ENCODE measurements at places on chromosomes 11 and 22.

GRCh38 chr11:117595440-117595839 lies 201.6 kb downstream of the DSCAML1 start:
- no peak for DNase-seq

- peak; percentile 94 for DNase-seq
These were observed at the start of gene PPM1F for GRCh38 chr22:21952586-21953571. PPM1F (minus strand) TSS chr22:21952848; CDS start chr22:21946048, 6,800 bp downstream.

DNA sequence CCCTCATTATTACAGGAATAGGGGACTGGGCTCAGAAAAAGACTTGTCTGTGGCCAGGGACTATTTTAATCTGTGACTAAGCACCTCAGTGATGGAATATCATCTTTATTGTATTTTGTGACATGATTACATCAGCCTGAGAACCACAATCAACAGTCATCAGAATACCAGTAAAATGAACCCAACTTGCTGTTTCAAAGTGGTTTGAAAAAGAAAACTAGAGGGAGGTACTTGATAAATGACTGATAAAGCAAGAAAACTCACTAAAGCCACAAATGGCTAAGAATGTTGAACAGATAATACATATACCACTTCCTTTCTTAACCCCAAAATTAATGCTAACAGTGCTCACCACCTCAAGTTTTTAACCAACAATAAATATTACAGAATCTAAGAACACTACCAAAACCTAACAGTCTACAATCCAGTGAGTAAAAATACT lies 155.7 kb downstream of the ATG16L2 start:
- peak; percentile 54 for DNase-seq

- no peak for DNase-seq
These were observed 10.6 kb downstream of the MMP20 start for GRCh38 chr11:102614485-102614884.

GRCh38 chr22:32482708-32483107 lies 8.1 kb downstream of the FBXO7 start:
- DNase-seq, result peak; percentile 17

GRCh38 chr11:46342239-46342638 lies 5.0 kb upstream of the DGKZ start:
- DNase-seq, result no peak

DNA sequence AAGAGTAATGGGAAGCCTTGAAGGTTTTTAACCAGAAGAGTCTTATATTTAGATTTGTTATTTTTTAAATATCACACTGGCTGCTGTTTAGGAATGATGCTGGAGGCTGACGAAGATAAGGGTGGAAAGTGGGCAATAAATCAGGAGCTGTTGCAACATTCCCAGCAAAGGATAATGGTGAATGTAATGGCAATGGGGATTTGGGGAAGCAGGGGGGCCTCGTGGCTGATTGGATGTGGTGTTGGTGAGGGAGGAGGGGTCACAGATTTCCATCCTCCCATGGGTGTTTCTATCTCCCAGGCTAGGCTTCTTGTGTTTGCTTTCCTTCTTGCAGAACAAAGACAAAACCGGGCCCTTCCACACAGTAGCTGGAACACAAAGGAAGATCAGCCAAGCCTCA lies 80.8 kb downstream of the PIWIL4 start:
- no peak for DNase-seq

DNA sequence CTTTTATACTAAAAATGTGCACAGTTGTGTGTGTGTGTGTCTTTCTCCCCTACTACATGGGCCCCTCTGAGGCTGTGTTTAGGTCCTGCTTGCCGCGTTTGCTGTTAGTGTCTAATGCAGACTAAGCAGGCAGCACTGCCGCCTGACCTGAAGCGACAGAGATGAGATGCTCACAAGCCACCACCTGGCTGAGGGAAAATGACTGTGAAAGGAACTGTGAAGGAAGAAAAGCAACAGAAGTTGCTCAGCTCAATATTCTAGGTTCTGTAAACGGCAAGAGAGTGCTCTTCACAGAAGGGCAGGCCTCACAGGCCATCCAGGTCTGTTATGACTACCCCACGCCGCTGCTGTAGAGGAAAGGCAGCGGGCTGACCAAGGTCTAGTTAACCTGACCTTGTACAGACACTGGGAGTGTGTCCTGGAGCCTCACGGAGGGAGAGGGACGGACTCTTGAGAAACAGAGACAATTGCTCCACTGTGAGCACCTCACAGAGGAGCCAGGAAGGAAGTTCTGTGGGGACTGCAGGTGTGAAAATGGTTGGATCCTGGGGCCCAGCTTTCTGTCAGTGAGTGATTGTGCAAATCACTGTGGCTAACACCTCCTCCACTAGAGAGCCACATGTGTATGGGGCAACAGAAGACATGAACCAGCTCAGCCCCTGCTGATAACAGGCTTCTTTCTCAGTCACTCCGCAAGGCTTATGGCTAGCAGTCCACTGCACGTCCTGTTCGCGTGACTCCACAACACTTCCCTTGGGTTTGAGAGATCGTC lies 31.3 kb upstream of the YPEL1 start:
- no peak for DNase-seq

DNA sequence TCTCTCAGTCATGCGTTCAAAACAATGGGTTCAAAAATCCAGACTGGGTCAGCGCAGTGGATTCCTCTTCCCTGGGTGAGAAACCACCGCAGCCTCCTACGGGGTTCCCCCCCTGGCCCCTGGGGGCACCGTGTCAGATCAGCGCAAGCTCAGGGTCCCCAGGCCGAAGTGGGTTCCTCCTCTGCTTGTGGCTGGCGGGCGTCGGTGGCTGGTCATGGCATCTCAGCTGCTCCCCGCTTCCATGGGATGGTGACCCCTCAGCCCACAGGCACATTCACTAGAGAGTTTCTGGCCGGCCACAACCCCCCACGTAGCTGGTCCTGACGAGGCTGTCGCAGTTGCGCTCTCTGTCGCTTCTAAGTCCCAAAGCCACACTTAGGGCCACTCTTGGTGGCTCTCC lies 389.8 kb downstream of the TBC1D22A start:
- no peak for DNase-seq

DNA sequence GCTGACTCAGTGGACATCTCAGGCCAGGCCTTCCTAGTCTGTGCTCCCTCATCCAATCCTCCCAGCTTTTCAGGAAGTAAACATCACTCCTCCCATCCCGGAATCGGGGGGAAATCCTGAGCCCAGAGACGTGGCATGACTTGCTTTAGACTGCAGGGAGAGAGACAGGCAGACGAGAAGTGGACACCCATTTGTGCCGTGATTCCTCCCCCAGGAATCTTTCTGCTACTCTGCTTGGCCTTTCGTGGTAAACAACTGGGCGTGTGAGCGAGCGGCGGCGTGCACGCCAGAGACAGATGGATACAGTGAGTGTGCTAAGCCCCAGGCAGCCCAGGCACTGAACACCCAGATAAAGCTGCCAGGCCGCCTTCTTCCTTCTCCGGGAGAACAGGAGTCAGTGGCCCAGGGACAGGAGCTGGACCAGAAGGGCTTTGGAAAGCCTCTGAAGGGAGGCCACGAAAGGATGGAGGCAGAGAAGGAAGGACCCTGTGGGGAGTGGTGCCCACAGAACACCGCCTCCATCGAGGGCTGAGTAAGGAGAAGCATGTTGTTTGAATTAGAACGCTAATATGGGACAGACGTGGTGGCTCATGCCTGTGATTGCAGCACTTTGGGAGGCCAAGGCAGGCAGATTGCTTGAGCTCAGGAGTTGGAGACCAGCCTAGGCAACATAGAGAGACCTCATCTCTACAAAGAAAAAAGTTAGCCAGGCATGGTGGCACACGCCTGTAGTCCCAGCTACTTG lies 53.0 kb upstream of the PRR5 start:
- DNase-seq, result no peak

- peak; percentile 28 for DNase-seq
These were observed 81.4 kb upstream of the CD82 start for GRCh38 chr11:44483919-44484610.

GRCh38 chr11:131385763-131386390 lies 15.5 kb downstream of the NTM start:
- no peak for DNase-seq

DNA sequence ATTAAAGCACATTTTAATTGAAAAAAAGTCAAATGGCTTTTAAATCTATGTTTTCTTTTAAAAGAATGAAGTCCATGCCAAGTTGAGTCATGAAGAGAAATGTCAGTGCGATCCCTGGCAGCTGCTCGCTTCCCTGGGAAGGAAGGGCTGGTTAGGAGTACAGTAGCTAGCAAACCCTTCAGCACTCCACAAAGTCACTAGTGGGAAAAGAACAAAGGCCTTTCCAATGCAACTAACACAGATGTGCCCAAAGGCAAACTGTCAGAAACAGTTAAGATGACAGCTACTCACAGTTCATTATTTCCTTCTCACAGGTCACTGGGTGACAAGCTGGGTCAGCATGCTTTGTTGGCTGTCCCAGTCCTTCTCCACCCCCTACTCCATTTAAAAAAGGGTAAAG lies 308.7 kb downstream of the DCDC1 start:
- DNase-seq, result peak; percentile 44

DNA sequence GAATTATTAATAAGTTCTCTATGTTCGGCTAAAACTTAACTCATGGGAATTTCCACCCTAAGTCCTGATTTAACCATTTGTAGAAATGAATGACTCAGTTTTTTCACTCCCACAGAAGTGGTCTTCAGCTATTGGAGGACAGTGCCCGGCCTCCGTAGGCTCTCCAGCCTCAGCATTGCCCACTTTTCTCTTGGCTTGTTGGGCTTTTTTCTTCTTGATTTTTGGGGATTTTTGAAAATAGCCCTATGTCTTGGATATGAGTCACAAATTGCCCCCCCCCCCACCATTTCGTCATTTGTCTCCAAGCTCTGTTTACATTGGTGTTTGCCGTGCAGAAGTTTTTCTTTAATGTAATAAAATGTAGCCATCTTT lies 66.7 kb downstream of the PACS1 start:
- DNase-seq, result peak; percentile 29

GRCh38 chr11:26936109-26936508 lies 57.8 kb upstream of the FIBIN start:
- DNase-seq, result no peak

GRCh38 chr11:1323774-1324173 lies 14.3 kb upstream of the TOLLIP start:
- no peak for DNase-seq

DNA sequence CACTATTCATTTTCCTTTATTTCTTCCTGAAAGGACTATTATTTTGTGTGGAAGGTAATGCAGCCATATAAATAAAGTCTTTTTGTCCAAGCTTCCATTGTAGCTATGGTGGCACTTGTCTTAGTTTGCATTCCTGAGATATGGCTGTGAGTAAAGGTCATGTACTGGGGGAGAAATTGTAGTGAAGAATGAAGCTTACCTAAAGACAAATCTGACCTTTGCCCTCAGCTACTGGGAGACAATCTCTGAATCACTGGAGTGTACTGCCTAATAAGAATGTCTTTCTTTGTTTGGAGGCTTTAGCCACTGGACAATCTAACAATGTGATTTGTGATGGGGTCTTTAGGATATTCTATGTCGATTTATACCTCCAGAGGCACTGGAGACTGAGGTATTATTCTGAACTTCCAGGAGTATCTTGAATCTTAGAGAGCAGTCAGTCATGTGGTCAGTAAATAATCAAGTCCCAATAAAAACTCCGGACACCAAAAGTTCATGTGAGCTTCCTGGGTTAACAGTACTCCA lies 39.7 kb upstream of the OR5AK2 start:
- DNase-seq, result no peak

DNA sequence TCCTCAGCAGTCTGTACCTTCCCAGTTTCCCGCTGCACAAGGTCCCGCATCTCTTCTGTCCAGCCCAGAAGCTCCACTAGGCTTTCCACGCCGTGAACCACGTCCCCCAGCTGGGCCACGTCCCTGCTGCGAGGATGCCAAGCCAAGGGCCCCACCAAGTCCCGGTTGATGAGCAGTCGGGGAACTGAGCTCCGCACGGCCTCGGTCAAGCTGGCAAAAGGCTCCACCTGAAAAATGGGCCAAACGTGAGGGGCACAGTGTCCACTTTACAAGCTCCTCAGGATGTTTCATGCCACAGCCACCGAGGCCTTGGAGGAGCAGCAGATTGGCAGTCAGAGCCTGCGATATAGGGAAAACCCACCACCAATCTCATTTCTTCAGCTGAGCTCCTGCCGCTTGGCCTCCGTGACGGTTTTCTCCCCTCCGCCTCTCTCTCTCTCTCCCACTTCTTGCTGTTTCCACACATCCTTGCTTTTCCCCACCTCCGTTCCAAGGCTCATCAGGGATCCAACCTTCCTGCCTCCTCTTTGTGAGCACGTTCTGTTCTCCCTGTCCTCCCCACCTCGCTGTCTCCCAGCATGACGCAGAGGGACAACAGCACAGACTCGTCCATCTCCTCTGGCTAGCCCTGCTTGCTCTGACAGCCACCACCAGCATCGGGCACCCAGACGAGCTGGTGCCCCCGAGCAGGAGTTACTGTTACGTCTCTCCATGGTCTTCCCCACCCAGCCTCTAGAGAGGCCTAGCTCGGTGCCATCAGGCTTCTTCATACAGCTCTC lies 11.5 kb downstream of the RIC8A start:
- no peak for DNase-seq

- no peak for DNase-seq
These were observed 9.7 kb downstream of the EHF start for GRCh38 chr11:34630544-34630943.

DNA sequence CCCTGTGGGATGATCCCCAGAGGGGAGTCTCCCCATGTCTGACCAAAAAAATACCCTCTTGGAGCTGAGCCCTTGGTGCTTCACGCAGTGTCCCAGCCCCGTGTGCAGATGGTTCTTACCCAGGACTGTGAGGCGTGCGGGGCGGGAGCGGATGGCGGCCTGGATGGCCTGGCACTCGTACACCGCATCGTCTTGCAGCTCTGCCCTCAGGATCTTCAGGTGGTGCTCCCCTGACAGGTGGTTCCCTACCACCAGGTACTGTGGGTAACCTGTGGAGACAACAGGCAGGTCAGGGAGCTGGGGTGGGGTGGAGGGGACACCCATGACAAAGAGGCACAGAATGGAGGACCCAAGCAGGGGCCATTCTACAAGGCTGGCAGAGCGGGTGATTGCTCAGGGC lies 165.7 kb downstream of the ST3GAL4 start:
- no peak for DNase-seq

DNA sequence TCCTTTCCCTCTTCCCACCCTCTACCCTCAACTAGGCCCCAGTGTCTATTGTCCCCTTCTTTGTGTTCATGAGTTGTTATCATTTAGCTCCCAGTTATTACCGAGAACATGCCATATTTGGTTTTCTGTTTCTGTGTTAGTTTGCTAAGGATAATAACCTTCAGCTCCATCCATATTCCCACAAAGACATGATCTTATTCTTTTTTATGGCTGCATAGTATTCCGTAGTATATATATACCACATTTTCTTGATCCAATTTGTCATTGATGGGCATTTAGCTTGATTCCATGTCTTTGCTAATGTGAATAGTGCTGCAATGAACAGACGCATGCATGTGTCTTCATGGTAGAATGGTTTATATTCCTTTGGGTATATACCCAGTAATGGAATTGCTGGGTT lies 17.8 kb downstream of the C11orf71 start:
- no peak for DNase-seq

DNA sequence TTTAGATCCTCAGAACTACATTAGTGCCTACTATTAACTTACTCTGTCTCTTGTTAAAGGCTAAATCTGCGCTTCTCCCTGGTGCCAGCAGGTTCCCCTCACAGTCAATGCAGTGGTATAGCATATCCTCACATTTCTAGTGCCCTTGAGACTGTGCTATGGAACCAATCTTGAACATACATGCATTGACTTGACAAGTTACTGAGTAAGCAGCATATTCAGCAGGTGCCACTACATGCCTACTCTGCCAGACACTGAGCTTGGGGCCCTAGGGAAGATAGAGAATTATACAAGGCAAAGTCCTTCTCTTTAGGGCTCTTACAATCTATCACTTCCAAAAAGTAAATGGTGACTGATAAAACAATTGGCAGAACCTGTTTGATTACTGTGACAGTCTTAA lies 3.2 kb downstream of the FUT4 start:
- no peak for DNase-seq

All from astrocyte of the hippocampus (primary cell).